Common myeloid progenitor, CD34-positive (primary cell): ENCODE measurements at places on chromosomes 4 and X.

- DNase-seq: no peak
Observed at GRCh38 chr4:101236097-101236496, 111.2 kb downstream of the PPP3CA start.

DNA sequence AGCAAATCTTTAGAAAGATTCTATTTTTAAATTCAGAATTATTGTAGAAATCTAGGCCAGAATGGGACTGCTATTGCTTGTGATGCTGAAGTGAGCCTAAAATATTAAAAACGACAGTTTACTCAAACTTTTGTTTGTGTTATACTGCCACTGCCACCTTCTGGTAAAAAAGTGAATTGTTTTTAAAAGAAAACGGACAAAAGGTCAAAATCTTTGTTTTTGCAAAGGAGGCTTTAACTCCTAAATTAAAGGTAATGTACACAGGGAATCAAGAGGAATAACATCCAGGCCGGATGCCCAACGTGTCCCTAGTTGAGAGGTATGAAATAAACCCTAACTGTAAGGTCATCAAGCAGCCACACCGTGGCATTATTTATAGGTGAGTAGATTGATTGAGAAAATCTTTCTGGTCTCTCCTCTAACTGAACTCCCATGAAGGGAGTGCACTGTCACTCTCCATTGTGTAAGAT is 338.3 kb upstream of the GALNT7 start:
- peak; percentile 43 for DNase-seq

DNA sequence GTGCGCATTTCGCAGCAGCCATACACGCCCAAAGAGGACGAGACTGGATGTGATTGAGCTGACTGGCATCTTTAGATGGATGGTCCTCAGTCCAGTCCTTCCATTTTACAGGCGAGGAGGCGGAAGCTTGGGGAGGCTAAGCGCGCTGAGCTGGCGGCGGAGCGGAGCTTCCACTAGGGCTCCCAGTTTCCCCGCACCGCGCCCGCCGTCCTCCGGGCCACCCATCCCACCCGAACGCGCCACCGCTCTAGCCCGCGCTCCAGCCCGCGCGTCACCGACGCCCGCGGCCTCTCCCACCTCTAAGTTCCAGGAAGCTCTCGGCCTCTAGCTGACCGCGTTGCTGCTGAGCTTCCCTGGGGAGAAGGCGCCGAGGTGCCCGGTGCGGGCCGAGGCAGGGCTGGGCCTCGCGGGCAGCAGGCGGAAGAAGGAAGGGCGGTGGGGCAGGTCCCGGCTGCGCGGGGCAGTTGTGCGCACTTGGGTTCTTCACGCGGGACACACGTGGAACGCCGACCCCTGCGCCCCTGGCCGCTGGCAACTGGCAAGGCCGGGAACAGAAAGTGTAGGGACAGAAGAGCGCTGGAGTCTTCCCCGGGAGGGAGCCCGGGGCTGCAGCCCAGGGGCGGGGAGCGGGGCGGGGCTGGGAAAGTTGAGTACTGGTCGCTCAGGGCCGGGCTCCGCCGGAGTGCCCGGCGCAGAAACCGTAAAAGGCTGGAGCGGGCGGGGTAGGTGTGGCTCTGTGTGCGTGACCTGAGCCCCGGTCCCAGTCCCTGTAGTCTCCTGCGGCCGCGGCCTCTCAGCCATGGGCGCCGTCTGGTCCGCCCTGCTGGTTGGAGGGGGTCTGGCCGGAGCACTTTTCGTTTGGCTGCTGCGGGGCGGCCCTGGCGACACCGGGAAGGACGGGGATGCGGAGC is at the start of gene STBD1:
Gene STBD1 (plus strand): TSS at position 763 of the 911 bp plus-strand sequence. CDS start 37 bp downstream, at position 800.
- DNase-seq: peak; percentile 74

- DNase-seq: no peak
Observed at GRCh38 chr4:53013873-53014775, 152.0 kb downstream of the RASL11B start.

- DNase-seq: no peak
Observed at GRCh38 chr4:177119691-177120090, 190.0 kb upstream of the NEIL3 start.

GRCh38 chr4:53640576-53641453 is 49.5 kb upstream of the LNX1 start:
- DNase-seq: no peak

DNA sequence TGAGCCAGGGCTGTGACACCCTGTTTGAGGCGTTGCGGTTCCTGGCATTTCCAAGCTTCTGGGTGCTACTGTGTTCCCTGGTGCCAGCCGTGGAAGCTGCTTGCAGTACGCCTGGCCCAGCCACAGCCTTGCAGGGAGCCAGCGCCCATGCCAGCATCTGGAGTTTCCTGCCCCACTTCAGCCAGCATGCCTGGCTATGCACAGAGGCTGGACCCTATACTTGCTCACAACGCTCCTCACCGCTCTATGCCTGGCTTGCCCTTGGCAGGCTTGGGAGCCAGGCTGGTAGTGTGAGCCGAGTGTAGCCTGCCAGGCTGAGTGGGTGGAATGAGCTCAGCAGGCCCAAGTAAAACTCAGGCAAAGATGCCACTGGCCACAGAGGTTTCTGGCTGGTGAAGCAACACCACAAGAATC is 22.4 kb downstream of the PRRG1 start:
- DNase-seq: no peak

DNA sequence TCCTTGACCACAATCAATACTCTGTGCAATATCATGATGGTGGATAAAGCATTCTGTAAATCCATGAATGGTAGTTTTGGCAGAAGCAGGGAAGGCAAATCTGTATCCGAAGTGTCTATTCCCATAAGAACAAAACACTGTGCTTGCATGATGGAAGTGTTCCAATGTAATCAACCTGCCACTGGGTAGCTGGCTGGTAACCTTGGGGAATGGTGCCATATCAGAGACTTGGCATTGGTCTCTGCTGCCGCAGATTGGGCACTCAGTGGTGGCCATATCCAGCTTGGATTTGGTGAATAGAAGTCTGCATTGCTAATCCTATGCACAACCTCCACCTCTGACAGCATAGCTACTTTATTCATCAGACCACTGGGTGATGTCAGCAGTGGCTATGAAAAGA is 114.3 kb upstream of the EMCN start:
- DNase-seq: no peak

DNA sequence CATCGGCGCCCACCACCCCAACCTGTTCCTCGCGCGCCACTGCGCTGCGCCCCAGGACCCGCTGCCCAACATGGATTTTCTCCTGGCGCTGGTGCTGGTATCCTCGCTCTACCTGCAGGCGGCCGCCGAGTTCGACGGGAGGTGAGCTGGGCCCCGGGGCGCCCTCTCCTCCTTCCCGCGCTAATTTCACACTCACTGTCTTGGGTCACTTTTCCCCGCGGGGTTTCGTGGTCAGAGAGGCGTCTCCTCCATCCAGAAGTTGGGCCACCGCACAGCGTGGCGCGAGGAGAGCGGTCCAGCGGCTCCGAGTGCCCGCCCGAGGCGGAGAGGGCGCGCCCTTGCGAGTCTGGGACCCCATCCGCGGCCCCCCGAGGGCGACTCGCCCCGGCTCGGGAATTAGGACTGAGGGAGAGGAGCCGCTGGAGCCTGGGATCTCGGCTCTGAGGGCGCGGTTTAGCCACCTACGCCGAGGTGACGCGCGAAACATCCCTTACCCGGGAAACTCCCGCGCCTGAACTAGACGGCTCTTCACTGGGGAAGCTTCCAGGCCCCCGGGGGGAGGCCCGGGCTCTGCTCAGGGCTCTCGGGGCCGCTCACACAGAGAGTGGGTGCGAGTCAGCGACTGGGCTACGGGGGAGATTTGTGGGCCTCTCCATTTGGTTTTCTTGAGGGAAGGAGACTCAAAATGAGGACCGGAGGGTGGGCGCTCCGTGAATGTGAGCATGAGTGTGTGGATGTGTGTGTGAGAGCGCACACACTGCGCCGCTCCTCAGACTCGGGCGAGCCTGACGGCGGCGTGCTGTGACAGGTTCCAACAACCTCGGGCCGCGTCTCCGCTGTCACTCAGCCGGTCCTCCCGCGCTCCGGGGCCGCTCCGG is 551 bp downstream of the NPNT start:
- peak; percentile 48 for DNase-seq

DNA sequence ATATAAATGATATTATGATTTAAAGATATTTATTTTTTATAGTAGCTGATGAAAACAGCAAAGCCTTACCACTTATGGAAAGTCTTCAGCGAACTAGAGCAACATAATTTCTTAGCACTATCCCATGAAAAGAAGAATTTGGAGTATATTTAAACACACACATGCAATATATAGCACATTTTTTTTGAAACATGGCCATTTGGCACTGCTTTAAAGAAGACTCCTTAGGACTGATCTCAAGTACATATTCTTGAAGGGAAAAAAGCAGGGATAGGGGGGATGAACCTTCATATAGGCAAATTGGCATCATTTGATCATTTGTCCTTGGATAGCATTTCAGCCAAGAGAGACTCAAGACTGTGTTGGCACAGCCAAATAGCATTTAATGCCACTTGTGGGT is 193.3 kb downstream of the ANKRD50 start:
- no peak for DNase-seq

DNA sequence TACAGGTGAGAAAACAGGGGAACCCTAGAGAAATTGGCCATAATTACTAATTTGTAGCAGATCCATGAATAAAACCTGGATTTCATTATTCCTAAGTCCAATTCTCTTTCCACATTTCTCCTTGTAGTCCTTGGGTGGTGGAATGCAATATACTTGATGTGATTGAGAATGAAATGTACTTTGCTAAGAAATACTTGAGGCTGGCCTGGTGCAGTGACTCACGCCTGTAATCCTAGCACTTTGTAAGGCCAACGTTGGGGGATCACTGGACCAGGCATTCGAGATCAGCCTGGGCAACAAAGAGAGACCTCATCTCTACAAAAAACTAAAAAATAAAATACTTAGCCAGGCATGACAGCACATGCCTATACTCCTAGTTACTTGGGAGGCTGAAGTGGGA is 15.9 kb downstream of the TMEM184C start:
- DNase-seq: no peak

- DNase-seq: no peak
Observed at GRCh38 chrX:154465601-154466000, 7.5 kb downstream of the PLXNA3 start.

DNA sequence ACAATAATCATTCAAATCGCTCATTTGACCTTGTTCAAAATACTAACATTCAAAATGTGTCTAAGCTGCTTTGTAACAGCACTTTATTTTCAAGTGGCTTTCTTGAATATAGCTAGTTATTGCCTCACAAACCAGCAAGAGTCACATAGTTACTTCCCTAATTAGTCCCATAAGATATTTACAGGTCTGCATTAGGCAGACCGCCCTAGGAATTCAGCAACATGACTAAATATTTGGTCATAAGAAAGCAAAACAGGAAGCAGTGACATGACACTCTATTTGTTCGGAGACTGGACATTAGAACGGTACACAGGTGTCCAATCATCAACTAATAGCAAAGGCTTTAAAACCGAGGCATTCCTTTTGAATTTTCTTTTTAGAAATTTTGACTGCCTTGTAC is 262.0 kb downstream of the COL25A1 start:
- peak; percentile 41 for DNase-seq

DNA sequence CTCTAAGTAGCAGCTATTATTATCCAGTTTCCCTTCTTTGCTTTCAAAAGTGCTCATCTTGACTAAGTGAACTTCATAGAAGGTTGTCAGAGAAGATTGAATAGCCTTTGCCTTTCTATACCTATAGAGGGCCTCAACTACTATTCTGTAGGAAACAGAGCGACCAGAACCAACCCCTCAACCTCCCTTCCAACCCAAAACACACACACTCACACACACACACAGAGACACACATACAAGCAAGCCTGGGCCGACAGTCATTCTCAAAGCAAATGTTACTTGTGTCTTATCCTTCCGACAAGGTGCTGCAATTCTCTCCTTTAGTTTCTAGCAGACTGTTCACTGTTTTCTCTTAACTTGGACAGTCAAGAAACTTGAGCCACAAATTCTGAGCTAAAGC is 201.6 kb downstream of the DCTD start:
- no peak for DNase-seq

DNA sequence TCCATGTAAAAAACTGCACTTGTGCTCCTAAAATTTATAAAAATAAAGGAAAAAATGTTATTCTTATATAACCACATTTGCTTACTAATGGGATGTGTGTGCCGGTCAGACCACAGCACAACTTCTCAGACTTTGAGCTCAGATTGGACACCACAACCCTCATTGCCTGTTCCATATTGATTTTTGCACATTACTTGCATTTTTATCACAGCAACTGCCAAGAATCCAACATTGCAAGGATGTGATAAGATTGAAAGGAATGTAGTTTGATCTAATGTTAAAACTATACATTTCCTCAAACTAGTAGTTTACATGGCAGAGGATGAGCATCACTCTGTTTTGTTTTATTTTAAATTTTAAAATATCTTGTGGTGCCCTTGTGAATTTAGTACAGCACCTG is 227.8 kb downstream of the KDR start:
- DNase-seq: peak; percentile 12

DNA sequence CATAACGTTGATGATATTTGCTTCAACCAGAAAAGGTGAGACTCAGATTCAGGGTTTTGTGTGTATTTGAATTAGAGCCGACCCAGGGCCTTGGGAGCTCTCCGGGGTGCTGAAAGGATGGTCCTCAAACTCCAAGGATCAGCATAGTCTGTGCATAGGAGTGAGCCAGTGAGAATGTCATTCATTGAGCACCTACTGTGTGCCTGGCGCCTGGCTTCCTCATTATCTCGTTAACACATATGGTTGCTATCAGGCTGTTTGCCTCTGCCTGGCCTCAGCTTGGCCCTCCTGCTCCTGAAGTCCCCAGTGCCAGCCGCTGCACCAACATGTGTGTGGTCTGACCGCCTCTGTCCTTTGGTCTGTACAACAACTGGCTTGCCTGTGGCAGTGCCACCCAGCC is 25.1 kb upstream of the JAKMIP1 start:
- peak; percentile 53 for DNase-seq

GRCh38 chr4:1629699-1630083 is 54.4 kb downstream of the FAM53A start:
- DNase-seq: no peak

DNA sequence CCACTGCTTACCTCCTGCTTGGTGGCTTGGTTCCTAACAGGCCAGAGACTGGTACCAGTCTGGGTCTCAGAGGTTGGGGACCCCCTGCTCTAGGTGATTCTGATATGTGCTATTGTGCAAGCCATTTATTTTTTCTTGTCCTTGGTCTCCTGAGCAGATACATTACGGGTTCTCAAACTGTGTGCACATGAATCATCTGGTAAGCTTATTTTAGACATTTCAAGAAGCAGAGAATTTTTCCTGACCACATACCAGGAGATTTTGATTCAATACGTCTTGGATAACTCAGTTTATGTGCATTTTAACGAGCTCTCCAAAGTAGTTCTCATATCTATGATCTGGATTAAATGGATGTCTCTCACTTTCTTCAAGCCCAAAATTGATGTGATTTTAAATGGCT is 77.2 kb downstream of the FHIP1A start:
- DNase-seq: no peak

- DNase-seq: no peak
Observed at GRCh38 chr4:159150396-159150795, 47.5 kb downstream of the RAPGEF2 start.

- no peak for DNase-seq
Observed at GRCh38 chr4:158858410-158859199, 89.8 kb downstream of the FNIP2 start.

- DNase-seq: peak; percentile 12
Observed at GRCh38 chr4:96708766-96709165, 868.9 kb downstream of the PDHA2 start.
